ENCODE measurements at places on chromosomes 16 and 17. TPM values are rescaled to one million over a fixed set of nuclear protein-coding genes. Genes with fewer than 3 reads are reported as not detected.

The SDK2 gene
- 15.3 TPM for total RNA-seq

The ALOXE3 gene
- not detected for total RNA-seq

The TP53TG3 gene
- not detected for total RNA-seq

The TNRC6A gene
- 55.7 TPM for total RNA-seq

The ALOX15B gene
- total RNA-seq, result 0.06 TPM

DNA sequence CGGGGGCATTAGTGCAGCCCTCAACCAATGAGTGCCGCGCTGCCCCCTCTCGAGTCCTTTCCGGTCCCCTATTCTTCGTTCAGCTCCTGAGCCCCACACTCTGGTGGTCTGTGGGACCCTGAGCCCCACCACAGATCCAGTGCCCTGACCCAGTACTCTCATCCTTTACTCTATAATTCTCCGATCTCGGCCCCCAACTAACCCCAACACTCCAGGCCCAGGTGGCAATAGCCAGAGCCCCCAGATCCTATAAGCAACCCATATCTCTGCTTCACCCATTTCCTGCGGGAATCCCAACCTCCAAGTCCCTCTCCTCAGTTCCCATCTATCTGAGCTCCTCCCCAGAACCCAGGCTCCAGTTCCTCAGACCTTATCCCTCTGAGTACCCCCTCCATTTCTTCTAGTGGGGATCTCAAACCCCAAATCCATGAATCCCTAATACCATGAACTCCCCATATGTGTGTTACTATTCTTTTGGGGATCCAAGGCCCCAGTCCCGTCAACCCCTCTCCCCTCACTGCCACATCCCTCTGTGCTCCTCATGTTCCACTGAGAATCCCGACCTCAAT, 1.0 kb upstream of the TBC1D10B start:
- H3K4me1 ChIP-seq, result peaks cover 26% of the 10 kb centered on the region
- no peaks in the 10 kb centered on the region for H3K27me3 ChIP-seq
- H3K36me3 ChIP-seq, result no peaks in the 10 kb centered on the region

- H3K4me3 ChIP-seq, result no peak overlapping the region
- no peaks in the 10 kb centered on the region for H3K36me3 ChIP-seq
- no peak for DNase-seq
- no peak overlapping the region for H3K27ac ChIP-seq
Measured at GRCh38 chr17:61363601-61364462, 35.8 kb upstream of the TBX2 start.

GRCh38 chr17:2259769-2260536, 43.6 kb downstream of the SMG6 start:
- H3K27me3 ChIP-seq, result no peaks in the 10 kb centered on the region
- H3K27ac ChIP-seq, result no peak overlapping the region
- no peaks in the 10 kb centered on the region for H3K4me1 ChIP-seq
- H3K36me3 ChIP-seq, result no peaks in the 10 kb centered on the region
- no peak overlapping the region for H3K4me3 ChIP-seq
- no peak for DNase-seq

GRCh38 chr17:68060336-68060735, 24.8 kb downstream of the KPNA2 start:
- H3K27ac ChIP-seq, result no peak overlapping the region
- no peaks in the 10 kb centered on the region for H3K36me3 ChIP-seq
- H3K4me3 ChIP-seq, result no peak overlapping the region
- DNase-seq, result no peak

DNA sequence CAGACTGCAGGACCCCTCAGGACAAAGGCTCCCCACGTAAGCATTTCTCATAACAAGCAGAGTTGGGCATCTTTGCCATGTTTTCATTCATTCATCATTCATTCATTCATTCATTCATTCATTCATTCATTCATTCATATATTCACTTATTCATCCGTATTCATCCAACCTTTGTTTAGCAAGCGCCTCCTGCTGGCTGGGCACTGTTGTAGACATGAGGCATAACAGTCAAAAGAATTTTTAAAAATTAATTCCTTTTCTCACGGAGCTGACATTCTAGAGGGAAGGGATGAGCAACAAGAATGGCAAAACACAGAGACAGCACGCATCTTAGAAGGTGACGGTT, 351.7 kb upstream of the TNRC6C start:
- no peak overlapping the region for H3K4me3 ChIP-seq
- no peak overlapping the region for H3K27ac ChIP-seq
- no peak for DNase-seq
- H3K4me1 ChIP-seq, result peaks cover 2% of the 10 kb centered on the region
- H3K36me3 ChIP-seq, result no peaks in the 10 kb centered on the region

GRCh38 chr16:21226749-21227148, 6.8 kb upstream of the ANKS4B start:
- no peak overlapping the region for H3K27ac ChIP-seq
- H3K27me3 ChIP-seq, result no peaks in the 10 kb centered on the region
- no peak for DNase-seq
- no peak overlapping the region for H3K4me3 ChIP-seq
- peaks cover 18% of the 10 kb centered on the region for H3K4me1 ChIP-seq

DNA sequence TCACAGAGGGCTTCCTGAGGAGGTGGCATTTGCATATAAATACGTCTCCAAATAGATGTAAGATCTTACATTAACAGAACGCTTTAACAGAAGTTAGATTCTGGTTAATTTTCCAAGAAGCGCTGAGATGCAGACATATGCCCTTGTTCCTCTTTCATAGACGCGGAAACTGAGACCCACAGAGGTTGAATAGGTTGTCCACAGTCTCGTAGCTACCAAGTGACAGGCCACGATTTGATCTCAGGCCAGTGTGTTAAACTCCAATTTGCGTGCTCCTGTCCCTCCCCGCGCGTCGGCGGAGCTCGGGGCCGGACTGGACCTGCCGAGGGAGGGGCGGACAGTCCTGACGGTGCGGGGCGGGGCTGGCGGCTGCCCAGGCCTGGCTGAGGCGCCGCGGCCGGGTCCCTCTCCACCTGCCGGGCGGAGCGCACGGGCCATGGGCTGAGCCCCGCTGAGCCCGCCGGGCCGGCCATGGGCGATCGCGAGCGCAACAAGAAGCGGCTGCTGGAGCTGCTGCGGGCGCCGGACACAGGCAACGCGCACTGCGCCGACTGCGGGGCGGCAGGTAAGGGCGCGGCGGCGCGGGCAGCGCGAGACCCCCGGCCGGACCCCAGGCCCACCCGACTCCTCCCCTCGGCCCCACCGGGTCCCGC, at the start of gene ADAP2:
Gene ADAP2, plus strand, starts transcription at position 402 of the 653 bp plus-strand sequence. Its CDS starts 70 bp downstream, at position 472.
- no peak within 1 kb of the TSS for H3K27ac ChIP-seq
- no peaks in the 10 kb centered on the region for H3K36me3 ChIP-seq
- peak within 1 kb of the TSS; percentile 59 for H3K4me3 ChIP-seq
- peaks cover 68% of the 10 kb centered on the region for H3K27me3 ChIP-seq
- peak; percentile 76 for DNase-seq
- H3K4me1 ChIP-seq, result no peaks in the 10 kb centered on the region

DNA sequence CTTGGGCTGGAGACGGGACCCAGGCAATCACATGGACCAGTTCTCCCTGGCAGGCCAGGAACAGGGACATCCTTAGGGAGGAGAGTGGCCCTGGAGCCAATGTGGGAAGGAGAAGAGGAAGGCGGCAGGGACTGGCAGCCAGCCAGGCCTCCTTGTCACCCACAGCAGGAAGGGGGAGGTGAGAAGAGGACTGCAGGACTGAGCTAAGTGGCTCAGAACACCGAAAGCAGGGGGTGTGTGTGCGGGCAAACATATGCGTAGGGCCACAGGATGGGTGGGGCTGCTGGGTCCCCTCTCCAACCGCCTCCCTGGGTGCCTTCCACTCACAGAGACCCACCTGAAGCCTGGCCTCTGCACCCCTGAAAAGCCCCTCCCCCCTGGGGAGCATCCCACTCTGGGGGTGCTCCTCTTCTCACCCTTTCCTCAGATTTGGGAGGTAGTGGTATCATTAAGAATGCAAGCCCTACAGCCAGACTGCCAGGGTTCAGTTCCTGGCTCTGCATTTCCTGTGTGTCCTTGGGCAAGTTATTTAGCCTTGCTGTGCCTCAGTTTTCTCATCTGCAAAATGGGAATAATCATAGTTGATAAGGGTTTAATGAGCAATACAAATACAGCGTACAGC, 8.1 kb downstream of the PNMT start:
- DNase-seq, result no peak
- no peaks in the 10 kb centered on the region for H3K4me1 ChIP-seq
- H3K27ac ChIP-seq, result no peak overlapping the region
- H3K27me3 ChIP-seq, result peaks cover 3% of the 10 kb centered on the region
- no peaks in the 10 kb centered on the region for H3K36me3 ChIP-seq

DNA sequence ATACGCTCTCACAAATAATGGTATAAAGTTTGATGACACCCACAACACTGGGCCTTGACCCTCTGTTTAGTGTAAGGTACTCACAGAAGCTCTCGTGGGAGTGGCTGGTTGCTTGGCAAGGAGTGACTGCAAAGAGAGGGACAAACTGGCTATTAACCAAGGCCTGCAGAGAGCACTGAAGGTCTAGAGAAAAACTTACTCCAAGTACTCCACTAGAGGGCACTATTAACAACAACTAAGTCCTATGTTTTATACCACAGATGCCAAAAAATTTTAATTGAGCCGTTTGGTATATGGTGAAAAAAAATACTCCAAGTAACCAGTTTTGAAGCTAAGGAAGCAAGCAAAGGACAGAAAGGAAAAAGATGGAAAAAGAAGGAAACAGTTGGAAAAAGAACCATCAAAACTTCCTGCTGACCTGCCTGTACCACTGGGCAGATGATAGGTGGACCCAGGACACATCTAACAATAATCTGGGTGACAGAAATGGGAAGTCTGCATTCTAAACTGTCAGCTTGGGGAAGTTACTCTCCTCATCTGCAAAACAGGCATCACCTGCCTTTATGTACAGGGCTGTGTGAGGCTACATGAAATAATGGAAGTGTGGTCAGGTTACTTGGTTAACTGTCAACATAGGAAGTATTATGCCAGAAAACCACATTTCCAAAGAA, 23.2 kb downstream of the DYNC1LI2 start:
- no peaks in the 10 kb centered on the region for H3K27me3 ChIP-seq
- H3K4me1 ChIP-seq, result no peaks in the 10 kb centered on the region
- DNase-seq, result peak; percentile 65
- H3K36me3 ChIP-seq, result peaks cover 16% of the 10 kb centered on the region
- no peak overlapping the region for H3K27ac ChIP-seq
- H3K4me3 ChIP-seq, result no peak overlapping the region
